ENCODE measurements at places on chromosomes 7 and 10. TPM values are rescaled to one million over a fixed set of nuclear protein-coding genes. Genes with fewer than 3 reads are reported as not detected.

UNCX gene
- total RNA-seq, result not detected

DNA sequence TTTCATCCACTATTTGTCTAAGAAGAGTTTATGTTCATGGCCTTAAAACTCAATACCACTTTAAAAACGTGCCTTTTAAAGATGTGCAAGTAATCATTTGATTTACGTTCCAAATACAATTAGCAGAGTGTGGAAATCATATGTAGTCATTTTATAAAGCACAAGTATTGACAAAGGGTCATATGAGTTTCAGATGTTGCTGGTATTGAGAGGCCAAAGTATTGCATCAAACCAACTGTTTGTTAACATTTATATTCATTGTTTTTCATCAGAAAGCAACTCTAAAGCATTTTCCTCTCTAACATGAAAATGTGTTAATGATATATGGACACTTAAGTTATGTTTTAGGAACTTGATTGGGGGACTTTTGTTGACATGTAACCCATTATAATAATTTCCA lies 11.5 kb upstream of the TSGA13 start:
- no peak for DNase-seq

DNA sequence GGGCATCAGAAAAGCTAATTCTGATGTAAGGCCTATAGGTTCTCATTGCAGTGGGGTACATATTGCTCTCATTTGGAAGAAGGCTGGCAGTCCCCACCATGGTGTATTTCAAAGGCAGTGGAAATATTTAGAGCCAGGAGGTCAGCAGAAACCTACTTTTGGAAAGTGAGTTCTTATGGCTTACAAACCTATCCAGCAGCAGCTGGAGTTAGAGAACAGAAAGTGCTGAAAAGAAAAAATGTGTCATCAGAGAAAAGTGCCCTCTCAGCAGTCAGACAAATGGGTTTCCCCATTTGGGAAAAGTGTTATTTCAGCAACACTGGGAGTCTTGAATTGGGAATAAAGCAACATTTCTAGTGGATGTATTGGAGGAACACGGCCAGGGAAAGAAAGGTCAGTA lies 105.7 kb upstream of the IGFBP3 start:
- DNase-seq, result no peak

GRCh38 chr10:119439922-119440321 lies 102.6 kb downstream of the RGS10 start:
- DNase-seq, result no peak

DNA sequence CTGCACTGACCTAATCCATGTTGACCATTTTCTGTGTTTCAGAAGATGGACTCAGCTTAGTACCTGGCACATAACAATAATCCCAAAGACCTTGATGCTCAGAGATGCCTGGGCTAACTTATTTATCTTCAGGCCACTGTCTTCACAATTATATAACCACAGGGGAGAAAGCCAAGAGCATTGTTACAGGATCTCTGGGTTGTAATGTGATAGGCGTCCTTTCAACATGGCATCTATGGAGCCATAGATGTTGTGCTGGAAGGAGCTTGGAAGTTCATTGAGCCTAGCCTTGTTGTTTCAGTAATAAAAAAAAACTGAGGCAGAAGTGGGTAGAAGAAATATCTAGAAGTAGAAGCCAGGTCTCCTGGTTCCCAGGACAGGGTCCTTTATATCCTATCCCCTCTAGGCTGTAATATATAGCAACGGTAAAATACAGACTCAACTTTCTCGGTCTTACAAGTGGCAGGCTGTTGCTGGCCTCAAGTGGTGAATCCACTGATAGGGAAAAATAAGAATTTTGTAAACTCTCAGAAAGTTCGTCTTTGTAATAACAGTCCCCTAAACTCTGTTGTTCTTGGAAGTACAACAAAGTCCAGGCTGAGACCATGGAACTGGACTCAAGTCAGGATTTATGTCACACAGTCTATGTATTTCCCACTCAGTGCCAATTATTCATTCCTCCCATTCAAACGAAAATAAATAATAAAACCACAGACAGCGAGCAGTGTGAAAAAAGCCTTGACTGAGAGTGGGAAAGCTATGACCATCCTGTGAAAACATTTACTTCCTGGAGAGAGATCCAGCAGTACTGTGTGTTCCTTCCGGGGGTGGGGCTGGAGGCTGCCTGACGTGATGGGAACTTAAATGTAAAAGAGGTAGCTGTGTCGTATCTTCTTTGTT lies 277.6 kb downstream of the REEP3 start:
- no peak for DNase-seq

SFTPA1 gene
- 11,191 TPM for total RNA-seq

DNA sequence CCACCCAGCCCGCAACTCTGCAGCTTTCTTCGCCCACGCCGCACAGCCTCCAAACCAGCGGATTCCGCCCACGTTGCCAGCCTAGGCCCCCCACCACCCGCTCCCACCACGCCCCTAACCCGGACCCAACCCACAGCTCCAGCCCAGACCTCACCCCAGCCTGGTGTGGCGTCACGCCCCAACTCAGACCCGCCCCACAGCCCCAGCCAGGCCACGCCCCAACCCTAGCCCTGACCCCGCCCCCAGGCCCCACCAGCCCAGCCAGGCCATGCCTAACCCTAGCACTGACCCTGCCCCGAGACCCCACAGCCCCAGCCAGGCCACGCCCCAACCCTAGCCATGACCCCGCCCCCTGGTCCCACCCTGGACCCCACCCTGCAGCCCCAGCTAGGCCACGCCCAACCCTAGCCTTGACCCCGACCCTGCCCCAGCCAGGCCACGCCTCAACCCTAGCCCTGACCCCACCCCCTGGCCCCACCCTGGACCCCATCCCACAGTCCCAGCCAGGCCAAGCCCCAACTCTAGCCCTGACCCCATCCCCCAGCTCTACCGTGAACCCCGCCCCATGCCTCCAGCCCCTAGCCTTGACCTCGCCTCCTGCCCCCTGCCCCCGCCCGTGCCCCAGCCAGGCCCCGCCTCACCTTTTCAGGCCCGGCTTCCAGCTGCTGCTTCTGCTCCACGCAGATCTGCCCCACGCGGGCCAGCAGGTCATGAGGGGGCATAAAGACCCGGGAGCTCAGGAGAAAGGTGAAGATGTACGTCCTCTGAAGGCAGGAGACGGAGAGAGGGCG lies 64.0 kb downstream of the RASGEF1A start:
- DNase-seq, result peak; percentile 80

- no peak for DNase-seq
Observed at GRCh38 chr7:155189590-155189989, 108.1 kb upstream of the INSIG1 start.

EBLN1 gene
- not detected for total RNA-seq

GRCh38 chr10:26334932-26335573 lies 103.1 kb upstream of the APBB1IP start:
- DNase-seq, result no peak

DNA sequence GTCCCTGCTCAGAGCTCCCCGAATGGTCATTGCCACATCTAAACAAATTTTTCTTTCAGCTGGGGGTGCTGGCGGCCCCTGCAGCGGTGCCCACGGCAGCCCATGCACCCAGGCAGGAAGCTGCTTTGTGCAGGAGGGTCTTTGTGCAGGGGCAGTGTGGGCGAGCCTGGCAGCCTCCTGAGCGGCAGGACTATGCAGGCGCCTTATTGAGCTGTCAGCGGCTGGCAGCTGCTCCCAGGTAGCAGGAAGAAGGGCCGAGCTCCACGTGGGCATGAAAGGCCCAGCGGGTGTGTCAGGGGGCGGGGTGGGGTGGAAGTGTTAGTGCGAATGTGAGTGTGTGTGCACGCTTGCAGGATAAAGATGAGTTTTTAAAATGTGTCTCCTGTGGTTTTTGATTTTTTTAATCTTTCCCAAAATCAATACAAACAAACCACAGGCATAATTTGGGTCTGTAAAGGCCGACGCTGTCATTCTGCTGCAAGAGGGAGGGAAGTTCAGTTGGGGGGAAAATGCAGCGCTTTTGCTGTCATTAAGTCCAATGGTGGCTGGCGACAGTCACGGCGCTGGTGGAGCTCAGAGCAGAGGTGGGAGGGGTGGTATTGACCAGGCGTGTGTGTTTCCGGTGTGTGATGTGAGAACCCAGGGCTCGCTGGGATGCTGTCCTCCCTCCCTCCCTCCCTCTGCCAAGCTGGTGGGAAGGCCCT lies 83.9 kb downstream of the LHPP start:
- DNase-seq, result no peak

GRCh38 chr10:88538048-88538447 lies 45.1 kb downstream of the RNLS start:
- no peak for DNase-seq

PRKG1 gene
- total RNA-seq, result 30.0 TPM

DNA sequence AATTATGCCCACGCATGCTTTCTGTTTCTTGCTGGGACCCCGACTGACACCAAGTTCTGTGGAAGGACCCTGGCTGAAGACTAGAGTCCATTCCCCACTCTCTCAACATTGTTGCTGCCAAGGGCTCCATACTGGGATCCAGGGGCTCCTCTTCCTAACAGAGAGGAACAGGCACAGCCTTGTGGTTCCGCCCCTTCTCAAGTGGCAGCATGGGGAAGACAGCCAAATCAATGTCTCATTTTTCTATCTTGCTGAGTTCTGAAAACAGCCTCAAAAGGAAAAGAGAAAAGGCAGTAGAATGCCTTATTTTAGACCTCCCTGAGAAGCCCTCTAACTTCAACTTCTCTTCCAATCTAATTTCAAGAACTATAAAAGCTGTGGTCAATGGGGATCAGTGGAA lies 23.7 kb upstream of the LAMB1 start:
- no peak for DNase-seq

DNA sequence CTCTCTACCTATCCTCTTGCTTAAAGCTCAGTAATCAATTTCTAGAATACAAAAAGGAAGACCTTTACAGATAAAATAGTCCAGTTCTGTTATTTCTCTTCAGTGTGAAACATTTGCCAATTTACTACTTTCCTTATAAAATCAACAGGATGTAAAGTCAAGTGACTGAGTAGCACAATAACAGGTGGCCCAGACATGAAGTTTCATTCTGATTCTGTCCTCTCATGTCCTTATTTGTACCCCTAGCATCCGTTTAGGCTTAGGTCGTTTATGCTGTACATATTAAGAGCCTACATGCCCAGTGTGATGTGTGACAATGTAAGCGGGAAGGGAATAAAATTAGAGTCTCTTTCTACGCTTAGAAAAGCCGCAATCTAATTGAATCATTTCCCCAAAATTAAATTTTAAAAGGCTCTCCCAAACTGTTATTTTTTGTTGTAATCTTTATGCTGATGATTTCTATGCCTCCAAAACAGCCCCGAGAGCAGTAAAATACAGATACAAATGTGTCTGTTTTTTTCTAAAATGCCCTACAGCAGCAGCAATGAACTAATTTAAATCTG lies 29.1 kb downstream of the EPC1 start:
- no peak for DNase-seq

CCDC71L gene
- total RNA-seq, result 25.7 TPM

CELF2 gene
- 110 TPM for total RNA-seq

- no peak for DNase-seq
Observed at GRCh38 chr7:55092186-55092974, 73.6 kb downstream of the EGFR start.

DNA sequence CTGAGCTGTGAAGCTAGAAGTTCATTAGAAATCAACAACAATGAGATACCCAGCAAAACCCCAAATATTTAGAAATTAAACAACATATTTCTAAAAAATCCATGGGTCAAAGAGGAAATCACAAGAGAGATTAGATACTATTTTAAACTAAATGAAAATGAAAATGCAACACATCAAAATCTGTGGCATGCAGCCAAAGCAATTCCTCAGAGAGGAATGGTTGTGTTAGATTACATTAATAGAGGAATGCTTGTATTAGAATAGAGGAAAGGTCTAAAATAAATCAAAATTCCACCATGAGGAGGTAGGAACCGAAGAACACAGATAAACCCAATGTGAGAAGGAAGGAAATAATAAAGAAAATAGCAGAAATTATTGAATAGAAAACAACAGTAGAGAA lies 642.1 kb upstream of the GALNT17 start:
- no peak for DNase-seq

KLLN gene
- 0.41 TPM for total RNA-seq

- no peak for DNase-seq
Observed at GRCh38 chr10:47225928-47226645, 73.9 kb upstream of the GDF10 start.

PSTK gene
- total RNA-seq, result 2.5 TPM

- DNase-seq, result no peak
Observed at GRCh38 chr7:107631588-107632491, 28.8 kb upstream of the SLC26A4 start.

DNA sequence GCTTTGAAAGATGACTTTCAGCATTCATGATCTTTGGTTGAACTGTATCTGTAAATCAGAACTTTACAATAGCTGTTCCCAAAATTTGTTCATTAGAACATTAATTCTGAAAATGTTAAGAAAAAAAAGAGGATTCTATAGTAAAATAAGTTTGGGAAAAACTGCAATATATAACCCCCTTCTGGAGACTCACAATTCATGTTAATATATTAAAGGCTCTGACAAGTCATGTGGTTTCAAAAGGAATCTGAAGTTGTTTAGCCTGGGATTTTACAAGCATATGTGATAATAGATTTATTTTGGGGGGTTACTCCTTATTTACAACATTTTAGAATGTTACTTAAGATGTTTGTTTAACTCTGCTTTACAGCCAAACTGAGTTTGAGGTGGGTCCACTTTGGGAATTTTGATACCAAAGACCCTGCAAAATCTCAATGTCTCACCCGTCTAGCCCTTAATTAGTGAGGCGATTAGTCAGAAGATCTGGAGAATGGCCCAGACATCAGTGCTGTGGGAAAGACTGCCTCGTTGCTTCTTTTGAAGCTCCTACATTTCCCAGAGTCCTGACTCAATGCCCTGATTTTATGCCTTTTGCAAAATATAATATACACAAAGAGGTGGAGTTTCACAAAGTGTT lies 40.0 kb downstream of the CDK1 start:
- DNase-seq, result no peak

DNA sequence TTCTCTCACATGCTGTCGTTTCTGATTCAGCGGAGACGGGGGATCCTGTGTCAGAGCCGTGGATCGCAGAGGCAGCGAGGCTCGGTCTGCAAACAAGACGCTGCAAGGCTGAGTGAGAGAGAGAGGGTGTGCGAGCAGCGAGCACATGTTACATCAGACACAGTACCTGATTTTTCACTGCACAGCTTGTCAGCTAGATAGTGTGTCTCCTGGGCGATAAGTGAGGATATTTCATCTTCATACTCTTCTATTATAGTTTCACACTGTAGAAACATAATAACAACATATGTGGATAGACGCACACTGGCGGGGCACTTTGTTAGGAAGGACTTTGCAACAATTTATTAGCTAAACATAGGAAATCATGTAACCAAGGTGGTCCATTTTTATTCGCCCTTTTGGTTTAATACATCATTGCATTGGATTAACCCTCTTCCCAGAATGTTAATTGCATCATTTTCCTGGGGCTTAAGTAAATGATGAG lies 39.5 kb downstream of the CNPY1 start:
- no peak for DNase-seq

C10orf67 gene
- total RNA-seq, result 1.6 TPM
